Small intestine (tissue), 16 donors: ENCODE measurements at places on chromosomes 4 and X.

- no peak for DNase-seq
These were observed 172.6 kb upstream of the VCX3A start for GRCh38 chrX:6707497-6707896.

GRCh38 chr4:119040694-119041185, 94.9 kb upstream of the MYOZ2 start:
- no peak for DNase-seq

DNA sequence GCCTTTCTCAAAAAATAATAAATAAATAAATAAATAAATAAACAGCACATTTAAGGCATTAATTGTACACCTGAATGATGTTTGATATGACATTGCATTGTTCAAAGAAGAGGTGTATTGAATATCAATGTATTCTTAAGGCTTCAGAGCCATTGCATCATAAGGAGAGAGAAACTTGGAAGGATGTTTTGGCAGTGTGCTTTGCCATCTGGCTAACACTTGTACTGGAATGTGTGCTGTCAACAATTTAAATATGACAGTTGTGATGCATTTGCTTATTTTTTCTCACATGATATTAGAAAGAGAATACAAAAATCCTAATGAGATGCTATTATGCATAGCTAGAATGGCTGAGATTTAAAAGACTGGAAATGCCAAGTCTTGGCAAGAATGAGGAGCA, 67.8 kb downstream of the FAM133A start:
- DNase-seq: no peak

GRCh38 chr4:20652226-20652885, 47.9 kb upstream of the PACRGL start:
- no peak for DNase-seq

DNA sequence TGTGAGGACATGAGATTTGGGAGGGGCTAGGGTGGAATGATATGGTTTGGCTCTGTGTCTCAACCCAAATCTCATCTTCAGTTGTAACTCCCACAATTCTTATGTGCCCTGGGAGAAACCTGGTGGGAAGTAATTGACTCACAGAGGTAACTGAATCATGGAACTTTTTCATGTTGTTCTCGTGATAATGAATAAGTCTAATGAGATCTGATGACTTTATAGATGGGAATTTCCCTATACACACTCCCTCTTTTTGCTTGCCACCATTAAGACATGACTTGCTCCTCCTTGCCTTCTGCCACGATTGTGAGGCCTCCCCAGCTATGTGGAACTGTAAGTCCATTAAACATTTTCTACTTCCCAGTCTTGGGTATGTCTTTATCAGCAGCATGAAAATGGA, 253.2 kb upstream of the GK2 start:
- DNase-seq: no peak

- no peak for DNase-seq
These were observed 10.3 kb downstream of the MPP1 start for GRCh38 chrX:154795016-154795415.

- DNase-seq: no peak
These were observed 3.5 kb upstream of the RNF212 start for GRCh38 chr4:1116838-1117237.

- DNase-seq: no peak
These were observed 52.4 kb downstream of the SEC24B start for GRCh38 chr4:109486007-109486406.

- no peak for DNase-seq
These were observed 1993.8 kb downstream of the ARAP2 start for GRCh38 chr4:34250562-34250961.

DNA sequence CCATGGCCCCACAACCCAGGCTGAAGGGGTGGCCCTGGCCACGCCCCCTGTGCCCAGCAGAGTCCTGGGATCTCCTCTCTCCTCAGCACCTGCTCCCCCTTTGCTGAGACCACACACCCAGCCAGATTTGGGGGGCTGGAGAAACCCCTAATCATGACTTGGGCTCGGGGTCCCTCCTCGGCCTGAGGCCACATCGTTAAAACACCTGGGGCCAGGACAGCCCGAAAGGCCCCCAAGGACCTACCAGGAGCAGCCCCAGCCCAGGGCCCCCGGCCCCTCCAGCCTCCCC, 116.7 kb downstream of the FAM53A start:
- no peak for DNase-seq

- no peak for DNase-seq
These were observed 2.6 kb downstream of the UVSSA start for GRCh38 chr4:1349359-1350168.

DNA sequence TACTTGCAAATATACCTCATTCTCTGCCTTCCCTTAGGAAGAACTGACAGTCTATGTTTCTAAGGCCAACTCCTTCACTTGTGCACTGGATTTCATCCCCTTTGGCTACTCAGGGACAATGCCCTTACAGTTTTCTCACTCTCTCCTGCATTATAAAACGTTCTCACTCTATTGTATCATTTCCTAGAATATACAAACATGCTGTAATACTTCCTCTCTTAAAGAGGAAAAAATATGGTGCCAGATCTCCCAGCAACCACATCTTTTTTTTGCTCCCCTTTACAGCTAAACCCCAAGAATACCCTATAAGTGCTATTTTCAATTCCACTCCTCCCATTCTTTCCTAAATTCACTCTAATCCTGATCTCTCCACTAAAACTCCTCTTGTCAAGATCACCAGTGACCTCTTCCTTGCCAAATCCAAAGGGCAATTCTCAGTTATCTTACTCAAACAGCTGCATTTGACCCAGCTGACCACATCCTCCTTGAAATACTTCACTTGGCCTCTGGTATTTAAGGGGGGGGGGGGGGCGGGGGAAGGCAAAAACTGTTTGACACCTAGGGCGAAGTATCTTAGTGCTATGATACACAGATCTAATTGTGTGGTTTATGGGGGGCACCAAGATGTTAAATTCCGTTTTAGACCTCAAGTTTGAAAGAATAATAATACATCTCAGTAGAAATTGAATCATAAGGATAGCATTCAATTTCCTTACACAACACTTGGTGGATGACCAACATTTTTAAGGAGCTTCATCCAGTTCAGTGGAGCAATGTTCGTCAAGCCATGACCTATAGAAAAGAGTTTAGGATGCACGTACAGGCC, 1.6 kb downstream of the RCHY1 start:
- DNase-seq: peak; percentile 40

GRCh38 chr4:96044971-96045370, 205.1 kb downstream of the PDHA2 start:
- no peak for DNase-seq

DNA sequence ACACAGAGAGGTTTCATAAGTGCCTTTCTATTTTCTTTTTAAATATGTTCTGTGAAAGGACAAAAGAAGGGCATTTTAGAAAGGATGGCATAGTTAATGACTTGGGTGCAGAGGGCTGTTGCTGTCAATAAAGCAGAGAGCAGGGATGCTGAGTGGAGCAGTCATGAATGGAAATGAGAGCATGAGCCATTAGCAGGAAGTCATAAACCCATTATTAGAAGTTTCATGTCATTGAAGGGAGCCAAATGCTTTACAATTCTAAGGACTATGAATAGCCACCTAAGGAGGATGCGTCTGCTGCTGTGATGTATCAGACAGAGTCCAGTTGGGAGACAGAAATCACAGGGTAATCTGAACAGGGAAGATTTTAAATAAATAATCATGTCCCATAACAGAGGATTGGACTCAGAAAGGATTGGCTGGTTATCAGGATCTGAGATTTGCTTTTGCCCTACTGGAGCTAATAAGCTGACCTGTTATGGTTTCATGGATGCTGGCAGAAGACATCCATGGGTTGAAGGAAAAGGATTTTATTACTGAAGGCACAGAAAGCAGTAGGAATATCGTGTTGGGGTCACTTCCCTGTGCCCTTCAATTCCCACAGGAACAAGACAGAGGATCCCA, 47.5 kb upstream of the WDR19 start:
- no peak for DNase-seq
